ENCODE measurements at places on chromosomes 13 and 19. TPM values are rescaled to one million over a fixed set of nuclear protein-coding genes. Genes with fewer than 3 reads are reported as not detected.

The ATP4B gene
- polyA plus RNA-seq = 0.46 TPM

GRCh38 chr13:29143847-29144246, 323.7 kb downstream of the MTUS2 start:
- no peak for DNase-seq

- no peak for DNase-seq
These were observed 1.8 kb downstream of the NCAN start for GRCh38 chr19:19213426-19214158.

GRCh38 chr13:95659500-95659899, 15.0 kb upstream of the DZIP1 start:
- no peak for DNase-seq

- DNase-seq = no peak
These were observed 156.0 kb downstream of the KCTD12 start for GRCh38 chr13:76730220-76730619.
